Right ventricle myocardium superior (tissue), 1 donor: ENCODE measurements at places on chromosomes 3 and 15.

- DNase-seq, result no peak
Measured at GRCh38 chr15:43552986-43553385, 35.6 kb downstream of the MAP1A start.

DNA sequence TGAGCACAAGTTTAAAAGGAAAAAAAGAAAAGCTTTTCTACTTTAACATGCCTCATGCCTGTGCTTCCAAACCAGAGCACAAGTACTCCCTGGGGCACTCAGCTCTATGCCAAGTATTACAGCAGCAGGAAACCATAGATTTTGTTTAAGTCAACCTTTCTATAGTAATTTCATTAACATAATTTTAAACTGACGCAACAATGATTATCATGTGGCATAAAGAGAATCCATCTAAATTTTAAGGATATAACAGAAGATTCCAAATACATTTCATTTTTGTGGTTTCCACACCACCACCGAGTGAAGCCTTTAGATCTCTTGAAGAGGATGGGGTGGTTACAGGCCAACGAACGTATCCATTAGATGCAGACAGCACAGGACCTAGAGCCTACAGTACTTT, 112.1 kb downstream of the TNIK start:
- DNase-seq, result no peak

- DNase-seq, result peak; percentile 46
Measured at GRCh38 chr15:55741833-55742497, 987 bp downstream of the PRTG start.

- DNase-seq, result no peak
Measured at GRCh38 chr3:169173636-169174035, 489.9 kb downstream of the MECOM start.

GRCh38 chr3:88058306-88058580, 562 bp downstream of the CGGBP1 start:
- no peak for DNase-seq

DNA sequence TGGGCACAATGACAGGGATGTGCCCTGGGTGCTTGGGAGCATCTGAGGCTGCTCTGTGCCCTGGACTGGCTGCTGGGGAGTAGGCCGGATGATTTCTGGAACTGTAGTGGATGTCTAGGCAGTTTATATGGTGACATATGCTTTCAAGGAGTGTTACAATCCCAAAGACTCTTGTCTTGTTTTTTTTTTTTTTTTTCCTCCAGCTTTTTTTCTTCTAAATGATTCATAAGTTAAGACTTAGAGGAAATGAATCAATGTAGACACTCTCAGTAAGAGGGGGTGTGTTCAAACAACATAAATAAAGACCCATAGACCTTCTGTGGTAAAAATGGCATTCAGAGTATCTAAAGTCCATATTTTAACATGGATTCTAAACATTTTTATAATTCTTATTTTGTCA, 706.1 kb upstream of the GOLIM4 start:
- no peak for DNase-seq

DNA sequence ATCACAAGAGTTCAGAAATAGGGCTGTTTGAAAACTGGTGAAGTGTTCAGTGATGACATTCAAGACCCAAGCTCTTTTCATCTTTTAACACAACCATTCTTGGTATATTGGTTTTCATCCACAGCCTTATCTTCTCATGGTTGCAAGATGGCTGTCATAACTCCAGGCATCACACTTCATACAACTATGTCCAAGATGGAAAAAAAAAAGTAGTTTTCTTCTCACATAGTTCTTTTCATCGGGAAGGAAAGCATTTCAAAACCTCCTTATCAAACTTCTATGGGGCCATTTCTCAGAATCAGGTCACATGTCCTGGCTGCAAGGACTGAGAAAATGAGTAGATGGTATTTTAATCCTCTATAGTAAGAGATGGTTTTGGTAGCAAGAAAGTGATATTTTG, 21.1 kb upstream of the MFSD1 start:
- no peak for DNase-seq

DNA sequence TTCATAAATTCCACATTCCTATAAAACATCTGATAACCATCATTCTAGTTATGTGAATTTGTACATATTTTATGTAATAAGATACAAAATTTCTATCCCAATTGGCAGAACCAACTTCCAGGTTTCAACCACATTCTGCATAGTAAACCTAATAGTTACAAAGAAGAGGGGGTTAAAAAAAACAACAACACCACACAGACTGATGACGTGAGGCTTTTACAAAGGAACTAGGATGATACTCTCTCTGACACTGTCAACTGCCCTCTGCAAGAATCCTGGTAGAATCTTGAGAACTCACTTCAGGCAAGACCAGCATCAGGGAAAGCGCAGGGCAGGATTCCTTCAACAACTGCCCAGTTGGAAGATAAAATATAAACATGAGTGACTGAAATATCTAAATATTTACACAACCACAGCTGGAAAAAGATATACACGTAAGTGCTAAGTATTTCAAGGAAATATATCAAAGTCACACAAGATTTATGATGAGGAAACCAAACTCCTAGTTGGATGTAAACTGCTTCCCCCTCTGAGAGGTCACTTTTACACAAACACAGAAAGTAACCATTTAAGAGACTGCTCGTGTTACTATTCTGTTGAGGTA, 816.4 kb downstream of the ROBO1 start:
- no peak for DNase-seq

- no peak for DNase-seq
Measured at GRCh38 chr3:133833267-133833666, 27.7 kb downstream of the SRPRB start.

DNA sequence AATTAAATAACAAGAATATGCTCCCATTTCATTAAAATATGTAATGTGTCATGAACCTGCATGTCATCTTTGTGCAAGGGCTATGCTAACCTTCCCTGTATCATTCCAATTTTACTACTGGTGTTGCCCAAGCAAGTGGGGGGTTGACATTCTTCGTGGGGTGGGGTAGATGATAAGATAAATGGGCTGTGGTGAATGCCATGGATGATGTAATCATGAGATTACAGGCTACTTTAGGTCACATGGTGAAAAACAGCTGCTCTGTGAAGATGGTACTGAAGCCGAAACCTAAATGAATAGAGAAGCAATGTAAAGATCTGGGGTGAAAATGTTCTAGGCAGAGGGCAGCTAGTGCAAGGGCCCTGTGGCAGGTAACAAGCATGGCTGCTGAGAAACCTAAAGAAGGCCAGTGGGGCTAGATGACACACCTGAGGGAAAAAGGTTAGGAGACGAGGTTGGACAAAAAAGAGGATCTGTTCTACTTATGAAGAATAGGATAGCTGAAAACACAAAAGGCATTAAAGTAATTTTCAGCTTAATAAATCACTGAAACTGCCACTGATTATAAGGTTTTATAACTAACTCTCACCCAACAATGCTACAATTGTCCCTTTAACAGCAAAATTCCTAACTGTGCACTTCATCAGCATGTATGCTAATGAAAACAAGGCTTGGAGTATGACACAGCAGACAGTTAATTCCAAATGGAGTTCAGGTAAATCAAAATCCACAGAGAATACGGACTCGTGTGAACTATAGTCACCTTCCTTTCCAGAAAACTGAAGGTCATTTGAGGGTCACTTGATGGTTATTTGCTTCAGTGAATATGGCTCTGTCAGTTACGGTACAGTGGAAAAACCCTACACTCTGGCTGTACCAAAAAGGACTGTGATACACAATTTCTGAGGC, 35.0 kb downstream of the MTMR10 start:
- DNase-seq, result no peak

DNA sequence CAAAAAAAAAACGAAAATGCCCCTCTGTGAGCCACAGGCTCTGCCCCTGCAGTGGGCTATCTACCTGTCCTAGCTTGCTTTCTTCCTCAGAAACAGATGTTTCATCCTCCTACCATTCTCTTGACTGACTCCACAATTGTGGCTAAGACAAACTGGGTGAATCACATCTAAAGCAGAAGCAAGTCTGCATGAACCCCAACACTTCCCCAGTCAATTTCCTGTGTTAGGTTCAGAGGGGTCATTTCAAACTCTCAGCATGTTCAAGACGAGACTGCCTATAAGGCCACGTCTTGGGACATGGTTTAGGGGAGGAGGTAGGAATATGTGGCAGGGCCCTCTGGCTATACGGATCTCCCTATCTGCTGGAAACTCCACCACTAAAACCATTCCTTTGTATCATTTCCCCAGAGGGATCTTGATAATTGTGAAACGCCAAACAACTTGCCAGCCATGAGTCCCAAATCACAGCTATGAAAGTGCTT, 28.6 kb upstream of the ANKDD1A start:
- no peak for DNase-seq

DNA sequence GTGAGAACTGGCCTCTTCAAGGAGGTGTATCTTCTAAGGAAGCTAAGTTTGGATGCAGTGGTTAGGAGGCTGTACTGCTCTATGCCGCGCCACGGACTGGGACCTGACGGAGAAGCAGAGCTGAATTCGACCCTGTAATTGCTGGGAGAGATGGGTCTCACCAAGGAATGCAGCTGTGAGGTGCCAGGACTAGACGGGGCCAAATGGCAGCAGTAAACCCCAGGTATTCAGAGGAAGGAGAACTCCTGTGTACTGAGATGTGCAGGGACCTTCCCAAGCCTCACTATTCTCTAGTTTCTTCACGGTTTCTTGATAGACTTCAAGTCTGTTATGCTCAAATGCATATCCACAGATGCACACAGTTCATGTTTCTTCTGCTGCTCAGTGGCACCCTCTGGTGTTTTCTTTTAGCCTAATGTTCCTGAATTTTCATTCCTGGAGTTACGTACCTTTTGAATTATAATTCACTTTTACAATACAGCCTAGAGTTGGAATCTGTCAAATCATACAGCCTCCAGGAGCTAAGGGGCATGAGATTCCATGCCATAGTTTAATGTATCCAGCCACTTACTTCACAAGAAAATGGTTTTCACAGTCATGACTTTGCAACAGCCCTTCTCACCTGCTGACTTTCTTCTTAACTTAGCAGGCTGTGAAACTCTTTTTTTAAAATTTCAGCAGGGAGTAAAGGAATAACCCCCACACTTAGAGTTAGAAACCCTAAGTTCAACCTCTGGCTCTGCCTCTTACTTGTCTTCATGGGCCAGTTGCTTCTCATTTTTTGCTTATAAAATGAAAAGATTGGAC, 61.8 kb downstream of the GLDN start:
- no peak for DNase-seq

GRCh38 chr3:81723732-81724313, 37.6 kb downstream of the GBE1 start:
- DNase-seq, result no peak

DNA sequence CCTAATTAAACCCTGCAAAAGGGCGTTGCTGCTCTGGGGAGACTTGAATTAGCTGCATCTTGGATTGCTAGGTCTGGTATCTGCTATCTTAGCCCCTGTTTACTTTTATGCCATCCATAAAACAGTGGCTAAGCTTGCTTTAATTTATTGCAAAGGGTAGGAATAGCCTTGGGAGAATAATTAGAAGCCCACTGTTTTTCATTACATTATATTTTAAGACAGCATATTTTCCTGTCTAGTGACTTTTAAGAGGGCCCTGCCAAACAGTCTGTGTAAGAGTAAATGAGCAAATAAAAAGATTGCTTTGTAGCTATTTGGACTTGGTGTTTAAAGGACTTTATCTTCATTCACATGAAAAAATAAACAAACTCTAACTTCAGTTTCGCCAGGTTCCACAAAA, 17.4 kb upstream of the SUSD5 start:
- DNase-seq, result no peak

GRCh38 chr15:56972426-56972825, 54.0 kb downstream of the TCF12 start:
- no peak for DNase-seq

- no peak for DNase-seq
Measured at GRCh38 chr3:183542355-183542754, 13.2 kb downstream of the KLHL6 start.

DNA sequence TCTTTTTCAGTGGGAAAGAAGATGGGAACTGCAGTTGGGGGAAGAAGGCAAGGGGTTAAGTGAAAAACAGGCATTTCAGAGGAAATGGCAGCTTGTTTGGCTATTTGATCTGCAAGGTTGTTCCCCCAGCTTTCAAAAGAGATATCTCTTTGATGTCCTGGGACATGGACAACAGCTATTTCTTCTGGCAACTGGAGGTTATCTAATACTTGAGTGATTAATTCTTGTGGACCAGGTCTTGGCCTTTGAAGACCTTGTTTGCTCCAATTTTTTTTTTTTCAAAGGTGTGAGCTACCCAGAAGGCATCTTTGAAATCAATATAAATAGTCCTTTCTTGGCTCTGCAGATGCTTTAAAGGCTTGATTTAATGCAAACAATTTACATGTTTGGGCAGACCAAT, 51.5 kb downstream of the KATNBL1 start:
- DNase-seq, result no peak

DNA sequence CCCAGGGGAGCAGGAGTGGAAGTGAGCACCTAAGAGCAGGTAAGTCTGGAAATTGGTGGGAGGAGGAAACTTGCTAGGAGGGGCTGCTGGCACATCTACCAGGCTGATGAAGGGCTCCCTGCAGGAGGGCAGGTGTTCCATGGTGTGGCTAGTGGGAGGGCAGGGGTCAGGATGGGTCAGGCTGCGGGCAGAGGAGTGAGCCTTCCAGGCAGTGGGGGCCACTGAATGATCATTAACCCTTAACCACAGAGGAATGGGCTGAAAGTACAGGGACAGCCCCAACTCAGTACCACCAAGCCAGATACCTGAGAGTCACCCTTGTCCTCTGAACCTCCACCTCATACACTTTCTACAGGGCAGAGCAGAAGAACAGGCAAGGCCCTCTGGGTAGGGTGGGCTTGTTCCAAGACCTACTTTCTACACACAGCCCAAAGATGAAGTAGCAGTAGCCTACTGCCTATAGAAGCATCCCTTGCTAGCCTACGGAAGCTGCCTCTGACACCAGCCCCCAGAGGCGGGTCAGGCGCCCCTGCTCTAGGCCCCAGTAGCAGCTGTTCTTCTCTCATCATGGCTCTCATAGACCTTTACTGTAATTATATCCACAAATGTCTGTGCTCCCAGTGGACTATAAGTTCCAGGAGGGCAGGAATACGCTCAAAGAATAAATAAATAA, 4.6 kb downstream of the RAB6B start:
- no peak for DNase-seq

DNA sequence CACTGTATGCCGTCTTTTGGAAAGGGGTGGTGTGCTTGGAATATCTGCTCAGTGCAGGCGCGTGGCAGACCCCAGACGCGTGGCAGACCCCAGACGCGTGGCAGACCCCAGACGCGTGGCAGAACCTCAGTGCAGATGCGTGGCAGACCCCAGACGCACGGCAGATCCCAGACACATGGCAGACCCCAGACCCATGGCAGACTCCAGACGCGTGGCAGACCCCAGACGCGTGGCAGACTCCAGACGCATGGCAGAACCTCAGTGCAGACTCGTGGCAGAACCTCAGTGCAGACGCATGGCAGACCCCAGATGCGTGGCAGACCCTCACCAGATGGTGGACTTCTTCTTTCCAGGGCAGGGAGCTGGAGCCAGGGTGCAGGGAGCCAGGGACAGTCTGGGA, 637 bp upstream of the MUC4 start:
- DNase-seq, result no peak

GRCh38 chr3:149401212-149401925, 23.9 kb upstream of the TM4SF1 start:
- DNase-seq, result no peak
